ENCODE measurements at places on chromosomes 16 and 17.

GRCh38 chr17:27276653-27277156, 17.2 kb upstream of the WSB1 start:
- DNase-seq = no peak

DNA sequence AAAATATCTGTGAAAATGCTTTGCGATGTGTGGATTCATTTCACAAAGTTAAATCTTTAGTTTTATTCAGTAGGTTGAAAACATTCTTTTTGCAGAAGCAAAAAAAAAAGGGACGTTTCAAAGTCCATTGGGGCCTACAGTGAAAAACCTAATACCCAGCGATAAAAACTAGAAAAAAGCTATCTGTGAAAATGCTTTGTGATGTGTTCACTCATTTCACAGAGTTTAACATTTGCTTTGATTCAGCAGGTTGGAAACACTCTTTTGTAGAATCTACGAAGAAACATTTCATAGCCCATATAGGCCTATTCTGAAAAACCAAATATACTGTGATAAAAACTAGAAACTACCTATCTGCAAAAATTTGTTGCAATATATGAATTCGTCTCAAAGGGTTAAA, 113.6 kb upstream of the WSB1 start:
- DNase-seq = no peak

DNA sequence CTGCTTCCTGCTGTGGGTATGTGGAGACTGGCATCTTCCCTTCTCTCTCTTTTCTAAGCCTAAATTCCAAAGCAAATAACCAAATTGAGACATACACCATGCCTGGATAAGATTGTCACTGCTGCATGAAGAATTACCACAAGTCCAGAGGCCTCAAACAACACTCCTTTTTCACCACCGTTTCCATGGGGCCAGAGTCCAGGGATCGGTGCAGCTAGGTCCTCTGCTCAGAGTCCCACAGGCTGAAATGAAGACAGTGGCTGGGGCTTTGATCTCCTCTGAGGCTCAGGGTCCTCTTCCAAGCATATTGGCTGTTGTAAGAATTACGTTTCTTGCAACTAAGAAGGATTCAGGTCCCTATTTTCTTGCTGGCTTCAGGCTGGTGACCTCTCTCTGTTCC, 130.4 kb downstream of the SLC39A11 start:
- no peak for DNase-seq

GRCh38 chr17:67829331-67829730, 4.0 kb downstream of the BPTF start:
- peak; percentile 12 for DNase-seq

DNA sequence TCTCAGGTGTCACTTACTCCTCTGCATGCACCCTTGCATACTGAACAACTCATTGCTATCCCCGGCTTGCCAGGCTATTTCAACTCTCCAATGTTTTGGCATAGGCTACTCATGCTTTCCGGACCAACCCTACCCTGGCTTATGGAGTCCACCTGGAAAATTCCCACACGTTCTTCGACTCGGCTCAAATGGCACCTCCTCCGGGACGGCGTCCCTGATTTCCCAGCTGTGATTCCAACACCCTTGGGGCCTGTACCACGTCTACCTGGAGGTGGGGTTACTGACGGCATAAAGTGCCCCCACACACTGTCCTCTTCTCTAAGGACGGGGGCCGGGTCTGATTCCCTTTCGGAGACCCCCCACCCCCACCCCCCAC, 498 bp downstream of the SMYD4 start:
- no peak for DNase-seq

DNA sequence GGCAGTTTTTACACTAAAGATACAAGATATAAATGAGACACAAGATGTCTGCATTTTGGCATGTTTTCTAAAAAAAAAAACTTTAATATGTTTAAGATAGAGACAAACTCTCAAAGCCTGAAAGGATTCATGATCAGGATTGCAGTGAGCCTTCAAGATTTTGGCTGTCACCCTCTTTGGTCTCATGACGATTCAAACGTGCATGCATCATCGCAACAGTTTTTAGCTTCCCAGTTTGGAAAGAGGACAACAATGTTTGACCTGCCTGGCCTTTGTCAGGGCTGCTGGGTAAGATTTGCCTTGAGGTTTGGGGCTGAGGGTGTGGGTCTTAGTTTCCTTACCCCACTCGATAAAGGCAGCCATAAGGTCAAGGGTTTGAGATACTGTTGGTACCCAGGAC, 134.1 kb downstream of the RGS9 start:
- no peak for DNase-seq

GRCh38 chr16:68190736-68191510, 45.0 kb downstream of the ESRP2 start:
- no peak for DNase-seq

DNA sequence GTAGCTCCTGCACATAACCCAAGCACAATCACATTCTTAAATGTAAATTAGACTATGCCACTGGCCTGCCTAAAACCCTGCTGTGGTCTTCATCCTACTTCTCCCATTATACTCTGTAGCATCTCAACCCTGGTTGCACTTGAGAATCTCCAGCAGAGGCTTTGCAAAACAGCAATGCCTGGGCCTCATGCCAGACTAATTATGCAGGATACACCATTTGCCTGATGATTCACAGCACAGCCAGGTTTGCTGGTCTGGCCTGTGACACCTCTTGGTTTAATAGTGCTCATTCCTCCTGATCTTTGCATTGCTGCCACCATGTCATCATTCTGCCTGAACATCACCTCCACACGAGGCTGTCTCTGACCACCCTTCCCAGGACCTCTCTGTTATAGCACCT, 491.9 kb upstream of the TOM1L1 start:
- no peak for DNase-seq

DNA sequence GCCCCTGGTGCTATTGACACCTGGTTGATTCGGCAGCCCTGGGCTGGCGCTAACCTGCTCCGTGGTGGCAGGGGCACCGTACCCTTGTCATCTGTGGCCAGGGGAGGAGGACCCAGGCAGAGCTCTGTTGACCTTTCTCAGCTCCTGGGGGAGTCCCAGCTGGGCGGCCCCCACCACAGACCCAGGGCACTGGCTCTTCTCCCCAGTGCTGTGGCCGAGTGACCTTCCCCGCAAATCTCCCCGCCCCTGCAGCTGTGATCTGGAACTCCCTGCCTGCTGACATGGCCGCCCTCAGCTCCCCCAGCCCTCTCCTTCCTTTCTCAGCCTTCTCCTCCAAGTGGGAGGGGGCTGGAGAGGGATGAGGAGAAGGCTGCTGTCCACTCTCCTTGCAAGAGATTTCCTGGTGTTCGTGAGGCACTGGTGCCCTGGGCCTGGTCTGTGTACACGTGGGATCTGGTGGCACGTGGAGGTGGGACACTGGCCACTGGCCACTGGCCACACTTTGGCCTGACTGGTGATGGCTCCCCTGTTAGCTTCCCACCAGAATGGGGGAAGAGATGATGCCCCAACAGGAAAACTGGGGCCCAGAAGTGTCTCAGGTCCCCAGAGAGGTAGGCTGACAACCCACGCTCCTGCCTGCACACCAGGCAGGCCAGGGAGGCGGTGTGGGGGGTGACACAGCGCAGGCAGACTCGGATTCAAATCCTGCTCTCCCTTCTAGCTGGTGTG, 8.2 kb downstream of the FMNL1 start:
- no peak for DNase-seq

- DNase-seq = peak; percentile 69
Observed at GRCh38 chr16:1379304-1380076, 27.8 kb downstream of the GNPTG start.

DNA sequence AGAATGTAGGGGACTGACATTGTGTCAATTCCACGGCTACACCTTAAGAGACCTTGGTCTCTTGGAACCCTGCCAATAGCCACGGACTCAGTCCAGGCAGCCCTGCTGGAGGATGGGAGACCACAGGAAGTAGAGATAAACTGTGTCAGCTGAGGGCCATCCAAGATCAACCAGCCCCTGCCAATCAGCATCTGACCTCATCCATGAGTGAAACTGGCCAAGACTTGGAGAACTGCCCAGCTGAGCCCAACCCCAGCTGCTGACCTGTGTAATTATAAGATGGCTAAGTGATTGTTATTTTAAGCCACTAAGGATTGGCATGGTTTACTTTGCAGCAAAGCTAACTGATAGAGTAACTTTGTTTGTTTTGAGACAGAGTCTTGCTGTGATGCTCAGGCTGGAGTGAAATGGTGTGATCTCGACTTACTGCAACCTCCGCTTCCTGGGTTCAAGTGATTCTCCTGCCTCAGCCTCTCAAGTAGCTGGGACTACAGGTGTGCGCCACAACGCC, 13.3 kb upstream of the YWHAE start:
- no peak for DNase-seq

- DNase-seq = no peak
Observed at GRCh38 chr17:82503094-82503727, 16.3 kb upstream of the FOXK2 start.

DNA sequence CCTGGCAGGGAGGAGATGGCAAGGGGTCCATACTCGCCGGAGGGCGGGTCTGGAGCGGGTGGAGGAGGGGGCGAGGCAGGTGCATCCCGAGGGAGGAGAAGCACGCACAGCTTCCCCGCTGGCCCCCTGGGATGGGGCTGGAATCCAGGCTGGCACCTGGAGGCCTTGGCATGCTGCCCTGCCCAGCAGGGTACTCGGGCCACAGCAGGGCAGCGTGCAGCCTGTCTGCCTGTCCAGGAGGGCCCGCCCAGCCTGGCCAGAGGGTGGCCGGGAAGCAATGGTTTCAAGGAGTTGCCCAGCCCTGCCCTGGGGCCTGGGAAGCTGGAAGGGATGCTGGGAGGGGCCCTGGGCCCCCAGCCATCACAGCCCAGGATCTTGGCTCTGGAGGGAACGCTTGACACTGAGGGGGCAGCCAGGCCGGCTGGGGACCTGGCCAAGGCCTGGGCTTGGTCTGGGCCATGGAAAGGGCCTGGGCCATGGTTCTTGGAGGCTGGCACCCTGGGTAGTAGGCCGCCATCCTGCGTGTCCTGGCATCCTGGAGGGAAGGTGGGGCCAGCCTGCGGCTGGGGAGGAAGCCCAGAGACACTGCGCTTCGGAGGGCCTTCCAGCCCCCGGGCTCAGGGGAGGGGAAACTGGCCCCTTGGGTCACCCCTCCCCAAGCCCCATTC, 1.1 kb downstream of the GLIS2 start:
- DNase-seq = no peak

GRCh38 chr17:42783062-42783790, 2.8 kb downstream of the WNK4 start:
- DNase-seq = no peak

DNA sequence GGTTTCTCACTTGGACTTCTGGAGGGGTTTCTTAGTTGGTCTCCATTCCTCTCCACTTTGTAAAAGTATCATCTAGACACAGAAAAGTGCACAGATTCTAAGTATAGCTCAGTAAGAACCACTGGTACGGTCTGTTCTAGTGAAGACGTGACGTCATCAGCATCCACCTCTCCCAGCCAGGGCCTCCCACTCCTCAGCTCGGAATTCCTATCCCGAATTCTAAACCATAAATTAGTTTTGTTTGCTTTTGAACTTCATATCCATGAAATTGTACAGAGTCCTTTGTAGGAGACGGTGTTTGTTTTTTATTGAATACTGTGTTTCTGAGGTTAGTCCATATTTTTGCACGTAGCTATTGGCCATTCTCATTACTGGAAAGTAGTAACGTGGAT, 25.5 kb downstream of the FOXK2 start:
- DNase-seq = no peak

DNA sequence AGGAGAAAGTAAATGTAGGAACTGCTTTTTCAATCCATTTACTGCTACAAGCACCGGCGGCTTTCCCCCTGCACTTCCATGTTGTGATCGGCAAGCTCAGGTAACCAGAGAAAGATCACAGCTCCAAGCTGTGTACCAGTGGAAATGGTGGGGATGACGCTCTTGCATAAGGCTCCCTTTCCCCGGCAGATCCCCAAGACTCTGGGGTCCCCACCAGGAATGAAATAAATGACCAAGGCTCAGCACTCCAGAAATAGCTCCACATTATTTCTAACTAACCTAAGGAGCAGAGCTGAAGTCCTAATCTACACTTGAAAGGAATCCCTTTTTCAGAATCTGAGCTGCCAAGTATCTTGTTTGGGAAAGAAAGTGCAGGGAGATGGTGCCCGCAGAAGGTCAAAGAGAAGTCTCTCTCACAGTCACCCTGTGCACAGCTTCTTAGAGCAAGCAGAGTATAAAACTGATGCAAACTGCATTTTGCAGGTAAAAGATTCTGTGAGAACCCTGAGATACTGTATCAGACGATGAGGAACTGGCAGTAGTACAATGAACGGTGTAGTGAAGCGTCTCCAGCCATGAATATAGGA, 11.1 kb downstream of the GRB2 start:
- DNase-seq = no peak

- no peak for DNase-seq
Observed at GRCh38 chr16:75556431-75556950, 439 bp upstream of the TMEM231 start.

DNA sequence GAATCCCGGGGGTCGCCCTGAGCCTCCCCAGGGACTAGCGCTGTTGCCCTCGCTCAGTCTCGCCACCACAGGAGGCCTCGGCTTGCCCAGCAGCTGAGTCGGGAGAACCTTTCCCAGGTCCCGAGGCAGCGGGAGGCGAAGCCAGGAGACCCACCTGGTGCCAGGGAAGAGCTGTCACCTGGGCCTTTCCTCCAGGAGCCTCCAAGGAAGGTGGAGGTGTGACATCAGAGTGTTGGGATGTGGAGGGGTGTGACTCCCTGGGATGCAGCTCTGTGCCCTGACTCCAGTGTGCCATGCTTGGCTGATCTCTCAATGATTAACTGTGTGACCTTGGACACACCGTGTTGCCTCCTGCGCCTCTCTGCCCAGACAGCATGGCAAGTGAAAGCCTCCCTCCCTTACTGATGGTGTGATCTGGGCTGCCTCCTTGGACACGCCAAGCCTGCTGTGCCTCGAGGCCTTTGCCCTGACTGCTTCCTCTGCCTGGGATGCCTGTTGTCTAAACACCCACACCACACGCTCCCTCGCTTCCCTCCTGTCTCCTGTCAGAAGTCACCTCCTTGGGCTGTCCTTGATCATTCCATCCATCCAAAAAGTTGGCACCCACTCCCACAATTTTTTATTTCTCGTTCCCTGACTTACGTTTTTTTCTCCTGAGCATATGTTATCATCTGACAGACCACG, 88.0 kb downstream of the CMIP start:
- DNase-seq = no peak

- no peak for DNase-seq
Observed at GRCh38 chr16:657487-657886, 8.3 kb downstream of the WDR90 start.

DNA sequence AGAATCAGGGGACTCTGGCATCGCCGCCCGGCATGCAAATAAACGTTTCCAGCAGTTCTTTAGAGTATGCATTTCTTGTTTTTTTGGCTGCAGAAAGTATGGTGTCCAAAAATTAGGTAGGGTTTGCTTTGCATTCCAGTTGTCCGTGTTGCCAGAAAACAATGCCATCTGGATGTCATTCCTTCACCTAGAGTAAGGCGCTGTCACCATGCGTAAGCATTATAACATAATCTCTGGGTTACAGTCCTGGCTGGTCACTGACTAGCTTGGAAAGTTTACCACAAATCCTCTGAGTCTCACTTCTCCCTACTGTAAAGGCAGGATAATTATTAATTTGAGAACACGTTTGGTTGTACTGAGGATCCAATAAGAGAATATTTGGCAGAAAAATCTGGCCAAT, 457.7 kb downstream of the XYLT1 start:
- DNase-seq = no peak

All from stimulated activated CD4-positive, alpha-beta T cell treated with anti-CD3 and anti-CD28 coated beads, Interleukin-12 subunit alpha, Interleukin-12 subunit beta, amount 100 ng/mL, for 48 hours (primary cell).